ENCODE measurements at places on chromosomes 4 and X.
A peak's percentile ranks its signal among the peaks of the same experiment; 100 is the strongest.

DNA sequence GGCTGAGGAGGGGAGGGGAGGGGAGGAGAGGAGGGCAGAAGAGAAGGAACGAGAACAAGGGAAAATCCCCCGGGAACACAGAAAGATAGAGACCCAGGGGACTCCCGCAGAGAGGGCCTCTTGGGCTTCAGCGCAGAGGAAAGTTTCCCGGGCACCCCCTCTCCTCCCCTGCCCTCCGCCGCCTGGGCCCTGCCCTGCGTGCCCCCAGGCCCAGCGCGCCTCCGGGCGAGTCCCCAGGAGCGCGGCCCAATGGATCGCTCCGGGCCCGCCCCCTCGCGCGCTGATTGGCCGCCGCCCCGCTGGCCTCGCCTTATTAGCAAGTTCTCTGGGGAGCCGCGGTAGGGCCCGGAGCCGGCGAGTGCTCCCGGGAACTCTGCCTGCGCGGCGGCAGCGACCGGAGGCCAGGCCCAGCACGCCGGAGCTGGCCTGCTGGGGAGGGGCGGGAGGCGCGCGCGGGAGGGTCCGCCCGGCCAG, at the start of gene MSX1:
Gene MSX1 (plus strand): TSS at position 341 of the 474 bp plus-strand sequence. CDS start 235 bp downstream, outside the sequence.
- ATAC-seq = peak; percentile 82

DNA sequence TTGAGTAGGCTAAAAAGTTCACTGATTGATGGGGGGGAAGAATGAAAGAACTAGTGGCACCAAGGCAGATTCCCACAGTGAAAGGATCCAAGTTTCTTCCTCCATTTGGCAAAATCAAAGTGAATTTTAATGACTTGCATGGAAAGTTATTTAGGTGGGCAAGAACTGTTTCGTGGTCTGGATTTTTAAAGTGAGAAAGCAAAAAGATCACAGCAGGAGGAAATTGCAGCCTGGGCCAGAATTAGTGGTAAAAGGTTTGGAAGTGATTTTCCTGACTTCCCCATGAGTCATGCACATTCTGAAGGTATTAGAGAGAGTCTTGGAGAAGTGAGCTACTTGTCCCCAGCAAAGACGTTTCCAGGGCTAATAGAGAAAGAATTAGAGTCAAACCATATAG, 207.8 kb downstream of the ANTXR2 start:
- peak; percentile 93 for ATAC-seq

GRCh38 chr4:111128327-111128726, 505.4 kb upstream of the PITX2 start:
- no peak for ATAC-seq

DNA sequence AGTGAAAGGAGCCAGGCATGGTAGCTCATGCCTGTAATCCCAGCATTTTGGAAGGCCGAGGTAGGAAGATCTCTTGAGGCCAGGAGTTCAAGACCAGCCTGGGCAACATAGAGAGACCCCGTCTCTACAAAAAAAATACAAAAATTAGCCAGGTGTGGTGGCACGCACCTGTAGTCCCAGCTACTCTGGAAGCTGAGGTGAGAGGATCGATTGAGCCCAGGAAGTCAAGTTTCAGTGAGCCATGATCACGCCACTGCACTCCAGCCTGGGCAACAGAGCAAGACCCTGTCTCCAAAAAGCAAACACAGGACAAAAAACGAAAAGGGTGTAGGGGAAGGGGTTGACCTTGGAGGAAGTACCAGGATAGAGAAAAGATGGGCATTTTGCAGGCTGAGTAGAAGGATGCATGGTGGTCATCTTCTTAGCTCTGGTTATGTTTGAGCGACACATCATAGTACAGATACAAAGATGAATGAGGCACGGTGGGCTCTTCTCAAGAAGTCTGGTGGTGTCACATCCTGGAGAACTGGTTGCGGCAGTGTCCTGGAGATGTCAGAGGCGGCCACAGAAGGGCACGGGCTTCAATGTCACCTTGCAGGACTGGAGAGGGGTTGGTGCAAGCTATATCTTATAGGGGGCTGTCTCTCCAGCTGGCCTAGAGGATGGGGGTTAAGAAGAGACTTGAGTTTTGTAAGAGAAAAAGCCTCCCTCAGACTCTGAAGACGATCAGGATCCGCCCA, 32.0 kb downstream of the SLC25A5 start:
- no peak for ATAC-seq

GRCh38 chr4:86367577-86367976, 7.7 kb upstream of the MAPK10 start:
- ATAC-seq = no peak

DNA sequence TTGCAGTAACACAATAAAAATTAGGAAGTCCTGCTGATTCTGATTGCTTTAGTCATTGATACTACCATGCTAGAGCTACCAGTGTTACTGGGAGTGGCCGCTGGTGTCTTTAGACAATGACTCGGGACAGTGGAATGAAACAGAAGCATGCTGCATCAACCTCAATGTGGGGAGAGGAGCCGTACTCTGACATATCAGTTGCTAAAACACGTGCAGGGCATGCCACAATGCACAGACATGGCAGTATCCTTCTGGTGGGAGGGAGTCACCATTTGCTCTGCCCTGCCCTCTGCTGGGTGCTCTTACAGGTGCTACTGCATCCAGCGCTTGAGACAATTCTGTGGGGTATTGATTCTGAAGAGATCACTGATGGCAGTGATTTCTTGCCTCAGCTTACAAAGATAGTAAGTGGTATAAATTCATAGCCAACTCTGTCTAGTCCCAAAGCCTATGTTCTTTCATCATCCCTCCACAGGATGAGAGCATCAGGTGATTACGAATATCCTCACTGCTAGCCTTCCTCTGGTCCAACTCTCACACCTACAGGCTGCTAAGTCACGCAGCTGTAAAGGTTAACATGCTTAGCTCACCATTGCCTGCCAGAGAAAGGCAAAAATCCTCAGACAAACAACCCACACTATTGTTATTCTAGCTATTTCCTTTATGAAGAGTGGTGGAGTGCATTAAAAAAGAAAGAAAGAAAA, 43.7 kb downstream of the NSG1 start:
- ATAC-seq = peak; percentile 97

DNA sequence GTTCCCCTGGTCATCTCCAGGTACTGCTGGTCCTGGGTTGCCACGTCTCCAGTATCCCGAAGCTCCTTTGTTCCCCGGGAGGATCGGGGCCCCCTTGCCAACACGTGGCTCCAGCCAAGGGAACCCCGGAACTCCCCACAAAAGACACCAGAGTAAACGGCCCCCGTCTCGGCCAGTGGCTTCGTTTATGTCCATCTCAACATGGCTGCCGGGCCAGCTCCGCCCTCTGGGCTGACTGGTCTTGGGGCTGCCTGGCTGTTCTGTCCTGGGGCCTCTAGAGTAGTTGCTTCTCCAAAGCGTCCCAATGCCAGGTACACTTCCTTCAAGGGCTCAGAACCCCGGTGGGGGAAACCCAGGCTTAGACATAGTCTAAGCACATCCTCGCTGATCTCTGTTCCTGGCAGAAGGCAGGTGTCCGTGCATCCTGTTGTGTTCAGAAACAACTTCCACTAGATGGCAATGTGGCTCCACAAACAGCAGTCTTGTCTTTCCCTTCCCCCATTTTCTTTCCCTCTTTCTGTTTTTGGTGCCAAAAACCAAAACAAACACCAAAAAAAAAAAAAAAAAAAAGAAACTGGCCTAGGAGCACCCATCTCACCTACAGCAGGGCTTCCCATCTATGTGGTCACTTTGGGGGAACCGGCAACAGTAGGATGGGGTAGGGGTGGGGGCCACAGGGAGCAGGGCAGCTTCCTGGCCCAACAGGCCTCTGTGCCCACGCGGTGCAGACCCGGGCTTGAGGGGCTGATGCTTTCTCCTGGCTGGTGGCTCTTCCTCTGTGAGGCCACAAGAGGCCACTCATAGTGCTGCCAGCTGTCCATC, 35.3 kb downstream of the NBDY start:
- peak; percentile 56 for ATAC-seq

DNA sequence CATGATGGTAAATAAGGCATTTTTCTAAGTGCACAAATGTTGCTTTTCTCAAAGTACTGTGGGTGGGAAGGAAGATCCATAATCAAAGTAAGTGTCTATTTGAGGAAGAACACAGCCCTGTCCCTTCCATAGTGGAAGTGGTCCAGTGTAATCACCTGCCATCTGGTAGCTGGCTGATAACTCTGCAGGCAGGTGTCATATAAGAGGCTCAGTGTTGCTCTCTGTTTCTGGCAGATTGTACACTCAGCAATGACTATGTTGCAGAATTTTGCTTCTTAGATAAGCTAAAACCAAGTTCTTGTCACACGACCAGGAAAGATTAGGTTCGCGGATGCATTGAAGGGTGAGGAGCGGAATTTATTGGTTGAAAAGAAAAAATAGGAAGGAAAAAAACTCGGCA, 20.9 kb downstream of the SAGE1 start:
- ATAC-seq = no peak

- ATAC-seq = peak; percentile 14
Measured at GRCh38 chrX:155766321-155766720, 114.8 kb upstream of the VAMP7 start.

- no peak for ATAC-seq
Measured at GRCh38 chrX:91081873-91082272, 352.8 kb upstream of the PABPC5 start.

- ATAC-seq = peak; percentile 73
Measured at GRCh38 chrX:143648705-143649104, 12.8 kb upstream of the SLITRK4 start.

- ATAC-seq = no peak
Measured at GRCh38 chr4:2930758-2931511, 32.3 kb downstream of the NOP14 start.

DNA sequence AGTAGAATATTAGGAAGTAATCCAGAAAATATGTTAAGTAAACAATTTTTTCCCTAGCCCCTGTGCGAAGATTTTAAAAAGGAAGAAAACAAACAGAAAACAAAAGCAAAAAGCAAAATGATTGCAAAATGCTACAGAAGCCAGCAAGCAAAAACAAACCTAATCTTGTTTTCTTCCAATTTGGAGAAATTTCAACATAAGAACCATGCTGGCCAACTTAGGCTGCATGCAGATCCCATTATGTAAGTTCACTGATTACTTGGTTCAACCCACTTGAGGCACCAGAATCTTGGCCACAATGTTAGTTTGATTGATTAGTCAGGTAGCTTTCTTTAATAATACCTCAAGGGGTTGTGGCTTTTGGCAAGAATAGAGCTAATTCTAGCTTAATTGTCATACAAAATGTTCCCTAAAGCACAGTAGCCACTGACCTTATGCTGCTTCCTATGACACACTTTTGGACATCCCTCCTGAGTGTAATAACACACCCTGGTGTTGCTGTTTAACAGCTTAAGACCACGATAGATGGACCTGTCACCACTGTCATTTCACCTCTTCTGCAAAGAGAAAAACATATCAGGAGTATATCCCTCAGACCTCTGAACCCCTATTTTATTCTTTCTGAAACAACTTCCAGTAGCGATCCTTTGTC, 2342.1 kb downstream of the PCDH7 start:
- ATAC-seq = no peak
